ENCODE measurements at places on chromosomes 3 and 15. TPM values are rescaled to one million over a fixed set of nuclear protein-coding genes. Genes with fewer than 3 reads are reported as not detected.

DNA sequence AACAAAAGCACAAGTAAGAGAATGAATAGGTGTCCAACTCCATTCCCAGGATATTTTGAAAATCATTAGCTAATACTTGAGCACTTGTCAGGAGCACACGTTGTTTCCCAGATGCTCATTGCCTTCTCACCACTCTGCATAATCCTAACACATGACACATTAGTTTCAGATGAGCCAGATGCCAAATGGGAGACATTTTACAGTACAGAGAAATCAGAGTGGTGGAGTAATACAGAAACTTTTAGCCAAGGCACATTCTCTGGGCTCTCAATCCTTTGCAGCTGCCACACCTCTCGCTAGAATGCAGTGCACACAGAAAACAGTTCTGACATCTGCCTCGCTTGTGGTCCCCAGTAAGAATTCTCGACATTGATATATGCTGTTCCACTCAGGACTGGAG is 76.6 kb downstream of the P3H2 start:
- no peak for DNase-seq

GRCh38 chr3:167198949-167199600 is 181.0 kb downstream of the ZBBX start:
- no peak for DNase-seq

- no peak for DNase-seq
These were observed 11.3 kb downstream of the SEMA4B start for GRCh38 chr15:90212221-90213098.

GRCh38 chr15:69474846-69475455 is 22.3 kb downstream of the RPLP1 start:
- DNase-seq: no peak

DNA sequence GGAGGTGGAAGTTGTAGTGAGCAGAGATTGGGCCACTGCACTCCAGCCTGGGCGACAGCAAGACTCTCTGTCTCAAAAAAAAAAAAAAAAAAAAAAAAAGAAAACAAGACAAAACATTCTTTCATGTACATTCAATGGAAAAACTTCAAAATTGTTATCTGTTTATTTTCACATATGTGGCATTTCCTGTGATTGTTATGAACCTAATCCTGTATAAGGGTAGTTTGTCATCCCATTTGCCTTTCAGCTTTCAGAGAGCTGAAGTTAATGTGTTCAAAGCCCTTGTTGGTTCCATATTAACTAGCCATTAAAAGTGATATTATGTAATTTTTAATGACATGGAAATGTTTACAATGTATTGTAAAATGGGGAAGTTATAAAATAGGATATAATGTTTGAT is 17.3 kb upstream of the NCK1 start:
- no peak for DNase-seq

DNA sequence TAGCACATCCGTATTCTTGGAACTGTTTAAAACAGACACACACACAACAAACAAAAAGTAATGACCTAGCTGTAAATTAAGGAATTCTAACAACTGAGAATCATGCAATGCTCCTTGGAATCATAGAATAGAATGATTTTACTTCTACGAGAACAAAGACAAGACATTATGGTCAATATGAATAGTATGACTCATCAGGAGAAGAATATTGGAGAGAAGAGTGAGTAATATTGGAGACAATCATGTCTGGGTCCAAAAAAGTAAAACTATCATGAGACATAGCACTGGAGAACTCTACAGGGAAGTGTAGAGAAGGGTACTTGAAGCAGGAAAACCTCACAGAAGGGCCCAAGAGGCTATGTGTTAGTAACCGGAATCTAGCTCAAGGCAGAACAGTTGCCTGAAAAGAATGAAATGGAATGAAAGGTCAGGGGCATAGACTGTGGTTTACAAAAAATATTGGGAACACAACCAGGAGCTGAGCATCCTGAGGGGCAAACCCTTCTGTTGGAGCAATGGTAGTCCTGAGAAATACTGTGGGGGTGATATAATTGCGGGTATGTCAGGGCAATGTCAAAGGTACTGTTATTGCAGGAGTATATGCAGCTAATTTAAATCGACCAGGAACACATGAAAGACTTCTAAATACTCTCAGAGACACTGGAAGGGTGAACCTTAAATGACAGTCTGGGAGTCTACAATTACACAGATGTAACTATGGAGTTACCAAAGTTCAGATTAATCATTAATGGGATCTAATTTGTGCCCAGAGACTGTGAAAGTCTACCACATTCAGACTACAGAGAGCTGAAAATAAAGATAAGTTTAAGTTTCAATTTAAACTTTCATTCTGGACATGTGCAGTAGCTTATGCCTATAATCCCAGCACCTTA is 201.2 kb downstream of the BCHE start:
- no peak for DNase-seq

GRCh38 chr3:172096881-172097420 is 57.6 kb downstream of the FNDC3B start:
- DNase-seq: no peak

GRCh38 chr15:65094294-65094995 is 17.9 kb downstream of the KBTBD13 start:
- no peak for DNase-seq

DNA sequence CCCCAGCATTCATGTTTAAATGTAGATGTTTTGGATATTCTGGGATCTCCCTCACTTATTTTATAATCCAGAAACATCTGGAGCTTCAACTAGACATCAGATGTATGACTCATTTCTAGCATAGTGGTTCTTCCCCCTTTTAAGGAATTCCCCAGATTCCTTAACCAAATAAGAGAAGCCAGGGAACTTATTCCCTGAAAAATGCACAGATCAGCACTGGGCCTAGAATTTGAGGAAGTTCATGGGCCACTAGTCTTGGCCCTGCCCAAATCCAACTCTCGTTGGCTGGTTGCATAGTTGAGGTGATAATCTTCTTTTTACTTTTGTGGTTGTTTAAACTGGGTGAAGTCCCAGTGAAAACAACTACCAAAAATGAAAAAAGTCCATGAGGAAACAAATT is 20.4 kb downstream of the RARRES1 start:
- no peak for DNase-seq

DNA sequence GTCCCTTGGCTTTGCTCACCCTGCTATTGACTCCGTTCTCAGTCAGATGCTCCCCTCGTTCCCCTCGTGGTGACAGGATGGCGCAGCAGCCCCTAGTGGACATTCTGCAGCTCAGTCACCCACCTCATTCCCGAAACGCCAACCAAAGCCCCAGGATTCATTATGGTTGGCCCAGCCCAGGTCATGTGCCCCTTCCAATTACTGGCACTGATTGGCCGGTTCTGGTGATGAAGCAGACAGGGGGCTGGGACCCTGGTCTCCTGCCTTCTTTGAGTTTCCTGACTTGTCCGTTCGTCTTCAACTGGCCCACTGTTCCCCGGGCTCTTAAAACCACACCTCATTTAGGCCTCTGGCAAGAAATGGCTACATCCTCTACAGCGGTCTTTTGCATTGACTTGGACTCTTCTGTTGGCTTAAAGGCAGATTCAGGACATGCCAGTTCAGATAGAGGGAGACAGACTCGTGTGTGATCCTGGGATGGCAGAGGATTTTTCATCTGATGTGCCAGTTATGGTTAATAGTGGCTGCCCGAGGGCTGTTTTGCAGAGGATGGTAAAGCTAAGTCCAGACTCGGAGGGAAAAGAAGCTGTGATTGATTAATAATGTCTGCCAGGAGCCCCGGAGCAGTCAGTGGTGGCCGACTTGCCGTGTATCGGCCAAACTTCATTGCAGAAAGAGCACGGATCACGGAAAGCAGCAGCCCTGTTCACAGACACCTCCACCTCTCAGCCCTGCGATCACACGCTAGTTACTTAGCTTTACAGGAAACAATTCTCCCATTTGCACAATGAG is 37.8 kb downstream of the LSM3 start:
- DNase-seq: peak; percentile 78

KBTBD8 gene
- 8.4 TPM for polyA plus RNA-seq

DNA sequence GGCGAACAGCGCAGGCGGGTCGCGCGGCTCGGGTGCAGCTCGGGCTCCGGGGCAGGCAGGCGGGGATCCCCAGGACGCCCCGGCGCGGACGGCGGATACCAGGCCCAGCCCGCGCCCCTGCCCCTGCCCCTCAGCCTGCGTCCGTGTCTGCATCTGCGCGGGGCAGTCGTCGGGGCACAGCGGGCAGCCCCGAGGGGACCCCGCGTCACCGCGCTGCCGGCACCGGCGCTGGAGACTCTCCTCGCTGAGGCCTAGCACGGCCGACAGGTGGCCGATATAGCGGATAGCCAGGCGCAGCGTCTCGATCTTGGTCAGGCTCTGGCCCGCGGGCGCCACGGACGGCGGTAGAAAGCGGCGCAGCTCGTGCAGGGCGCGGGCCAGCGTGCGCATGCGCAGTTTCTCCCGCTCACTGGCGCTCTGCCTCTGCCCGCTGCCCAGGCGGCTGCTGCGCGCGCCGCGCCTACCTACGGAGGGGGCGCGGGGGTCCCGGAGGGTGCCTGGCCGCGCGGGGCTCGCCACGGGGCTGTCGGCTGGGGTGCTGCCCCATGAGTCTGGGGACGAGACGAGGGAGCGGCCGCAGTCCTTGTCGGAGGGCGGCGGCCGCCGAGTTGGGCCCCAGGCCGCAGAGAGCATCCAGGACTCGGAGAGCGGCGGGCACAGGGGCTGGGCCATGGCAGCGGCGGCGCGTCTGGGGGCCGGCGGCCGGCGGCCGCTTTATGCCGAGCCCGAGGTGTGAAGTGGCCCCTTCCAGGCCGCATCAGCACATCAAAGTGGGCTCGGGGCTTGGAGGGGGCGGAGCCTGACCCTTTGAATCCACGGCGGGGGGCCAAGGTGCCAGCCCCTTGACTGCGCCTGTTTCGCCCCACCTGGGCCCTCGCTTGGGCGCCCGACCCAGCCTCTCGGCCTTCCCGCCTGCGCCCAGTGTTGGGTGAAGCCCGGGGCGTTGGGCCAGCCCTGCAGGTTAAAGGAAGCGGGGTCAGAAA is at the start of gene MESP1:
TSS of gene MESP1 (minus strand) at position 690 of the 983 bp plus-strand sequence. CDS start at position 672, 18 bp downstream.
- DNase-seq: peak; percentile 93

PPM1L gene
- 4.4 TPM for polyA plus RNA-seq

DNA sequence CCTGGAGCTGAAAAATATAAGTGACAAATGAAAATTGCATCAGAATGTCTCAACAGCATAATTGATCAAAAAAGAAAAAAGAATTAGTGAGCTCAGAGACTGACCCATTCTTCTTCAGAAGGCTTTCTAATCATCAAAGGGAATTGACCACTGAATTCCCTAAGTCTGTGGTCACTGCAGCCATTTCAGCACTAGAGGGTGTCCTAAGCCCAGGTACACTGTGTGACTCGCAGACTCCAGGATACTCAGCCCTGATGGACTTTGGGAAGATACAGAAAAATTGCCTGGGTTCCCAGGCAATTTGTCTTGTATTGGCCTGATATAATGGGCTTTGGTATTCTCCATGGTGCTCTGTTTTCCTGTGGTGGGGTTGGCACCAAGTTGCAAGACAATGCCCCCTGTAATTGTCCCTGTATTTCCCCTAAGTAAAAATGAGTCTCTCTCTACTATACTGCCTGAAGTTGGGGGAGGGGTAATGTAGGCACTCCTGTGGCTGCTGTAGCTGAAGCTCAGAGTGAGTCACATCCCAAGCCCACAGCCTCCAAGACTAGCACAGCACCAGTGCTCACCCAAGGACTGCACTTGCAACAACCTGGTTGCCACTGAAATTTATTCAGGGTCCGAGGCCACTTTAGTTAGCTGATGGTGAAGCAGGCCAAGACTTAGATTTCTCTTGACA is 256.0 kb upstream of the STAC start:
- peak; percentile 32 for DNase-seq

GRCh38 chr3:197428117-197428801 is 127.5 kb downstream of the BDH1 start:
- DNase-seq: no peak

- no peak for DNase-seq
These were observed 43.1 kb upstream of the WDR5B start for GRCh38 chr3:122458992-122459391.

- no peak for DNase-seq
These were observed 41.7 kb downstream of the OXSM start for GRCh38 chr3:25831578-25831977.

- no peak for DNase-seq
These were observed 30.1 kb upstream of the IP6K2 start for GRCh38 chr3:48747015-48747615.

FETUB gene
- 2.4 TPM for polyA plus RNA-seq

- no peak for DNase-seq
These were observed 194.5 kb downstream of the RBMS3 start for GRCh38 chr3:29475305-29475840.

GRCh38 chr3:184417619-184418327 is 37.9 kb downstream of the CHRD start:
- DNase-seq: peak; percentile 77

NFKBIZ gene
- polyA plus RNA-seq: 5.4 TPM

TMCO5A gene
- 100 TPM for polyA plus RNA-seq

GRCh38 chr15:25880411-25880810 is 17.3 kb upstream of the ATP10A start:
- DNase-seq: no peak

DNA sequence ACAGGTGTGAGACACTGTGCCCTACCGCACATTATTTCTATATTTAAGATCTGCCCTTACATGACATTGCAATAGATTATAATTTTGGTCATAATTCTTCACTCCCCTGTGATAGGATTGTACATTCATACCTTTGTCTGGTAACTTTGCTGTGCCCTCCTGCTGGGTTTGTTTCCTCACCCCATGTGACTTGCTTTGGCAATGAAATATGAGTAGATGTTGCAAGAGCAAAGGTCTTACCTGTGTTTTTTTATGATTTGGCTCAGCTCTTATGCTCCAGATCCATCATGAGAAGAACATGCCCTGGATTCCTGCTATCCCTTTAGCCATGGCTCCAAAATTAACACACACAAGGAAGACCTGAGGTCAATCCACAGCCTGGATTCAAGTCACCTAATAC is 137.7 kb upstream of the EOMES start:
- no peak for DNase-seq

- DNase-seq: no peak
These were observed 10.7 kb downstream of the CEP63 start for GRCh38 chr3:134496471-134497071.

ARGFX gene
- not detected for polyA plus RNA-seq

STAC gene
- polyA plus RNA-seq: 4.8 TPM

PTH1R gene
- polyA plus RNA-seq: 10.2 TPM

- DNase-seq: no peak
These were observed 60.8 kb downstream of the USP13 start for GRCh38 chr3:179713643-179714090.

- DNase-seq: peak; percentile 77
These were observed 169.4 kb downstream of the TBC1D2B start for GRCh38 chr15:77907824-77908751.

GABRG3 gene
- polyA plus RNA-seq: 13.4 TPM

GRCh38 chr3:112761062-112761638 is 85.5 kb downstream of the CD200R1L start:
- no peak for DNase-seq

ANKUB1 gene
- polyA plus RNA-seq: 2.5 TPM

Data from testis (tissue), 5 donors.